DMS 273 treated with DMSO at 0.1 percent for 48 hours (cell line): ENCODE measurements at places on chromosomes 4 and X.

DNA sequence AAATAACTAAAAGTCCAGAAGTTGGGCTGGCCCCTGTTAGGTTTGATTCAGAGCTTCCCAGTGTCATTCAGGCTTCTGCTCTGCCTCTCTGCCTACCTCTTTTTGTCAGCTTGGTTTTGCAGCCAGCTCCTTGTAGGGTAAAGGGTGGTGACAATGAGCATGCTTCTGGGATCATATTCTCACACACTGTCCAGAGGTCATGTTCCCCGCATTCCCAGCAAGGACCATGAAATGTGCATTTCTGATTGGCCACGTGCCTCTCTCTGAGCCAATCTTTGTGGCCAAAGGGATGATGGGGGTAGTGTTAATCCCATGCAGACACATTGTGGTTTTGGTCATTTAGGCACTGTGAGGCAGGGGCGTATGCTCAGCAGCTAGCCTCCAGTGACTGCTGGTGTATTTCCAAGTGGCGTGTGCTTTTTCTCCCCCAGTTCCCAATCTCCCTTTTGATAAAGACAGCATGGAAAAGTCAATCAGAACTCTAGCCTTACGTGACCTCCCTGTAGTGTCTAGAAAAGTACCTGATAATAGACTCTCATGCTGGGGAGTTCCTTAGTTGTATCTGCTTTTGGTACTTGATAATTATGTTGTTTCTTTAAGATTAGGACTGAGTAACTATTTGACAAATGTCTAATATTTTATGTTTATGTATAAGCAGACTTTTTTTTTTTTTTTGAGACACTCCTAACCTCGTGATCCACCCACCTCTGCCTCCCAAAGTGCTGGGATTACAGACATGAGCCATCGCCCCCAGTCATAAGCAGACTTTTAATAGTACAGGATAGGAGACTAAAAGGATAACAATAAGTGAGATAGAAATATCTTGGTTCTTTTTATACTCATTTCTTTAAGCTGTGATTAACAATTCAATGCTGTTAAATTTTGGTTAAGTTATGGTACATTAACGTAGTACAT, 57.8 kb downstream of the KIAA0232 start:
- DNase-seq: no peak

- DNase-seq: no peak
These were observed 68.8 kb upstream of the ARHGAP24 start for GRCh38 chr4:85406185-85406584.

GRCh38 chrX:5595570-5595969, 633.1 kb downstream of the NLGN4X start:
- DNase-seq: no peak

DNA sequence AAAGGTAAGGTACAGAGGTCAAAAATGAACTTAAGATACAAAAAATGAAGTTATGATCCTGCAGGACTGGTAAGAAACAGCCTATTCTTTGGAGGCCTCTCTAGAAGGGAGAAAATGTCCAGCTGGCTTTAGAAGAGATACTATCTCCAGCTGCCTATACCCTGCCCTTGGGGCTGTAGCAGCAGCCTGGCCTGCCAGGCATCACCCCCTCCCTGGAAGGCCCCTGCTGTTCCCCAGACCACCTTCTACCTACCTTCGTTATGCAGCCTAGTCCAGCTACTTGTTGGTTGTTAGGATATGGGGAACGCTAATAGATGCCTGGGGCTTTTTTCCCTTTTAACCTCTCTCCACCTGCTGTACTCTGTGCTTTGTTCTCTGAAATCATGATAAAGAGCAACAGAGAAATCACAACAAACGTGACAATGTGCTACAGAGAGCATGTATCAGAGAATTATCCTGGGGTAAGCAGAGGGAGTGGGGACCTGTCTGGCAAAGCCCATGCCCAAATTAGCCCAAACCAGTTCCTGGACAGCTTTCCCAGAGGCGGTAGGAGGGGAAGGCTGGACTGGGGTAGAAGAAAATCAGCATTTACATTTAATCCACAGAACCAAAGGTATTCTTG, 34.5 kb downstream of the FRMD7 start:
- DNase-seq: no peak

GRCh38 chr4:1874201-1874600, 3.0 kb downstream of the NSD2 start:
- no peak for DNase-seq

DNA sequence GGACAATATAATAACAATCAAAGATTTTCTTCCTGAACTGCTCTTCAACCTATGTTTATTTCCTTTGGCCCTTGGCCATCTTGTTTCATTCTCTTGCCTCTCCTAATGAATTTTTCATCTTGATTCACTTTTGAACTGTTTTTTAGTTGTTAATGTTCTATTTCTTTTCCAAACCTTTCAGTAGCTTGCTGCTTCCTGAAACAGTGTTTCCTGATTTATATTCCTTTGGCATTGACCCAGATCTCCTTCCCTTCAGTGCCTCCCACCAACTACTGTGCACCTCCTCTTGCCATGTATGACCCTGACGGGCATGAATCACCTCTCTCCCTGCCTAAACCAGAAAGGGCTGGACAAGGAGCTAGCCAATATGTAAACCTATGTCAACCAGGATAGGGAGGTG, 25.6 kb upstream of the SPP1 start:
- DNase-seq: no peak

- DNase-seq: no peak
These were observed 983.7 kb upstream of the PABPC4L start for GRCh38 chr4:135185256-135185655.

DNA sequence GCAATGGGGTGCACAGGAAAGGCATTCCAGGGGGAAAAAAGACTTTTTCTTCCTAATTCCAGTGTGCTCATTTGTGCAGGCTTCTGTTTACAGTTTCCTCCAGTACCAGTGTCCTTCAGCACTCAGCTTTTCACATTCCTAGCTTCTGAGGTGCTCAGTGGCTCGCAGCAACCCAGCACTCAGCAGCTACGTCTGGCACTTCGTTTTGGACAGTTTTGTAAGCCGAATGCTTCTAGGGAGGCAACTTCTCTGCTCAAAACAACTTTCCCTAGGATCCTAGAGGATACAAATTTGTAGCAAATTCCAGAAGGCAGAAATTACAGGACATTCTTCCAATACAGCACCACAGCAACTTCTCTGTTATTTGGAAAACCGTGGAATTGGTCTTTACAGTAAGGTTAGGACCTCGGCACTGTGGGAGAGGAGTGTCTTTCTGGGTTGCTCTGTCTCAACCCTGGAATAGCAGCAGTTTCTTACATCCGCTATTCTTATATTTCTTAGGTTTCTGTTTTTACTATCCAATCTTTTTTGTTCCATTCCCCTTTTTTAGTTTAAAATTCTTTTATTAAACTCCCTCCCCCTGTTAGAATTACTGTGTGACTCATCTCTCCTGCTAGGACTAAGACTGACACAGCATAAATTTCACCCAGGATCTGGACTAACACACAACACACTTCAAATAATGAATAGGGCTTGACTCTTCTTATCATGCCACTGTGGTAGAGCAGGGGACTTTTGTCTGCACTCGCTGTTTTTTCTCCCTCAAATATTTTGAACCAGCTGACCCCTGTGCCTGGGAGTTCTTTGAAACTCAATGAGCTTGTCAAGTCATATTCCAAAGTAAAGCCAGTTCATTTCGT, 1314.7 kb downstream of the FSTL5 start:
- DNase-seq: no peak

DNA sequence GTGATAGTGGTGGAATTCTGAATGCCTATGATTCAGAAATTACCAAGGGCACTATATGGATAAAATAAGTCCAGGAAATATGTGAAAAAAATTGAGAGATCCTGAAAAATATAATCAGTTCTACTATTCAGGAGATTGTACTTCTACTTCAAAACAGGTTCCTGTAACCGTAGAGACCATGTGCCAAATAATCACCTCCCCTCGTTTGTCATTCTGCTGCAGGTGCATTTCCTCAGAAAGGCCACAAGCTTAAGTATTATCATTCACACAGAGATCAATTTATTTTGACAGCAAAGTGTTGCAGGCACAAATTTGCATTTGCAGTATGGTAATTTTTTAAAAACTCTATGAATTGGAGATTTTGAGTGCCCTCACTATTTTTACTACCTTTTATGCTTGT, 1000.0 kb downstream of the CCSER1 start:
- no peak for DNase-seq

- no peak for DNase-seq
These were observed 836 bp downstream of the PRRG1 start for GRCh38 chrX:37350034-37350365.

GRCh38 chrX:40358994-40359393, 221.8 kb upstream of the ATP6AP2 start:
- no peak for DNase-seq

- DNase-seq: no peak
These were observed 62.9 kb upstream of the FRAS1 start for GRCh38 chr4:77994194-77994721.

DNA sequence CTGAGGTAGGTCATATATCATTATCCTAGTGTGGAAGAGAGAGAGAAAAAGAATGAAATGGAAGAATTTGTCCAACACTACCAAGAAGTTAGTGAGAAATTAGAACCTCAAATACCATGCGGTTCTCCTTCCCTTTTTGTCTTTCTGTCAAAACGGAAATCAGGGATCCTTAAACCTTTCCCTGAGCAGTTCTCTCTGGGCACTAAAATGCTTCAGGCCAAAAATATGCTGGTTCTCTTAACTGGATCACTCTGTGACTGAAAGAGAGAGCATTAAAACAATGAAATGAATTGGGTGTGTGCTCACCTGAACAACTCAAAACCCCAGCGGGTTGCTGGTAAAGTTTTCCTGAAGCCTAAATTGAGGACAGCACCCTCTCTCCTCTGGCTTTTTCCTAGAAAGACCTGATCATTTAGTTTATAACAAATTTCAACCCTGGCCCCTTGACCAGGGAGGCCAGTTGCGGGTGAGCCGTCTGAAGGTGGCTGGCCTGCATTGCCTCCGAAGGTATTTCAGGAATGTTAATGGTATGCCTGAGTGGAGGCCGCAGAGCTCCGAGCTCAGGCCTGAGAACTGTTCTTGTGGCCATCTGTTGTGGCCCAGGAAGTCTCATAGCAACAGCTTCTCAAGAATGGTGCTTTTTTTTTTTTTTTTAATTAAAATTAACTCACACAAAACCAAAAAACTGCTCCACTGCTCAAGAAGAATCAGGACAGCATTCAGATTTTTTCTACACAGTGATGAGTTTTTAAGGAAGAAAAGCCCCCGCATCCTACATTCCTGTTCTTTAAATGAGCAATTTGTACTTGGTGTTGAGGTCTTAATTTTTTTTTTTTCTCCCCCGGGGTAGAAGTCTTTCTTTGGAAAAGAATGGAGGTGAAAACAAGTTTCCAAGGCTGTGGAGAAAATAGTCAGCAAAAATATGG, 155.1 kb downstream of the SHROOM3 start:
- no peak for DNase-seq
